ENCODE measurements at places on chromosomes 2 and 18. TPM values are rescaled to one million over a fixed set of nuclear protein-coding genes. Genes with fewer than 3 reads are reported as not detected.

Gene EFEMP1
- not detected for total RNA-seq

Gene OSR1
- total RNA-seq, result not detected

DNA sequence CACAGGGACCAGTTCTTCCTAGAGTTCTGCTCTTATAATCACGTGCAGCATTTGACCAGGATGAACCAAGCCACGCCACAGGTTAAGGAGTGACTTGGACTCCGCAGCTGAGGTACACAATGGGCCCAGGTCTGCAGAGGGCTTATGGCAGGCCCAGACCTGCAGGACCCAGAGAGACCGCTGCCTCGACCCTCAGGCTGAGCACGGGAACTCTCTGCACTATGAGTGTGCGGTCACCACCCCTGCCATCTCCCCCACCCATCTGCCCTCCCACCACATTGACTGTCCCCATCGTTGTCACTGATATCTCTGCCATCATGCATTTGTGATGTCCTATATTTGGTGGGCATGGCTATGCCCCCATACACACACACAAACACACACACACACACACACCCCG lies 45.7 kb upstream of the HPCAL1 start:
- no peak for DNase-seq

DNA sequence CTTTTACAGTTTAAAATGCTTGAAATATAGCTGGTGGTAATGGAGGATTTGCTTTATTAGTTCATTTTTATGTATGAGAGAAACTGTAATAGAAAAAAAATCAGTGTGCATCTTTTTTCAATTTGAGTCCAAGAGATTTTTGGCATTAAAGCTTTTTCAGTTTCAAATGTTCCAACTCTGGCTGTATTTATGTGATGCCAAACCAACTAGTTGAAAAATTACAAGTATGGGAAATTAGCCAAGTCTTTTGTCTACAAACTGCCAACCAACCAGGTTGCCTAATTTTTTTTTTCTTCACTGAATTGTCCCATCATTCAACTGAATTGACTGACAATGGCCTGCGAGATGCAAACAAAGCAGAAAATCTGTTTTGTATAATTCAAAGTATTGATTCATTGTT lies 95.7 kb downstream of the ICOS start:
- no peak for DNase-seq

- DNase-seq, result no peak
Observed at GRCh38 chr2:1744151-1744445, 217 bp downstream of the PXDN start.

GRCh38 chr18:7237673-7238272 lies 6.9 kb downstream of the LRRC30 start:
- no peak for DNase-seq

Gene GAL3ST2
- total RNA-seq, result 0.82 TPM

DNA sequence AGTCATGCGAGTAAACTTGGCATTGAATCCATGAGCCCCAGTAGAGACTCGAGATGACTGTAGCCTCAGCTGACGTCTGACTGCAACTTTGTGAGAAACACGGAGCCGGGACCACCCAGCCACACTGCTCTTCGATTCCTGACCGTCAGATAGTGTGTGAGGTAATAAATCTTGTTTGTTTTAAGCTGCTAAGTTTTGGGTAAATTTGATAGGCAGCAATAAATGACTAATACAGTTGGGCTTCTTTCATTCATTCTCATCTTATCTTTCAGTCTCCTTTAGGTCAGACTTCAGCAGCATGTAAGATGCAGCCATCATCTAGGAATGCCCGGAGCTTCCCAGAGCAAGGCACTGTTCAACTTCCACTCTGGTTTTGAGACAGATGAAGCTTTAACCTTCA lies 8.0 kb upstream of the KLHL29 start:
- DNase-seq, result no peak

GRCh38 chr18:37207343-37207742 lies 358.3 kb downstream of the CELF4 start:
- no peak for DNase-seq

GRCh38 chr2:65746931-65747675 lies 314.7 kb upstream of the SPRED2 start:
- no peak for DNase-seq

GRCh38 chr2:31401580-31401979 lies 13.0 kb downstream of the XDH start:
- no peak for DNase-seq

GRCh38 chr2:70981866-70982810 lies 3.7 kb downstream of the ANKRD53 start:
- DNase-seq, result no peak

GRCh38 chr2:205738117-205738968 lies 56.0 kb downstream of the NRP2 start:
- DNase-seq, result no peak

GRCh38 chr2:47061944-47062678 lies 93.0 kb downstream of the STPG4 start:
- no peak for DNase-seq

DNA sequence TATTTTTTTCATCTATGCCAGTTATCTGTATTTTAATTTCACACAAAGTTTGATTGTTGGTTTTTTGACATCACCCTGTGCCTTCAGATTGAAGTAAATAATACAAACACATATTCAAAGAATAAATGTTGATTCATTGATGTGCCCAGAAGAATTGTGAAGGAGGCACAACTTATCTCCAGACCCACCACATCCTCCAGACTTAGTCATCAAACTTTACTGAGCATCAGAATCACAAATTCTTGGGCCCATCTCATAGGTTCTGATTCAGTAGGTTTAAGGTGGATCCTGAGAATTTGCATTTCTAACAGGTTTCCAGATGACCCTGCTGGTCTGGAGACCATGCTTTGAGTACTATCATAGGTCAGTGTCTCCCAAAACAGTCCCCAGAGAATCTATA lies 82.8 kb upstream of the PIK3C3 start:
- DNase-seq, result no peak

All from activated T-cell treated with anti-CD3 and anti-CD28 coated beads, Interleukin-2, amount 50 U/mL, for 72 hours (primary cell).